Activated T-helper 1 cell treated with anti-CD3 and anti-CD28 coated beads, Interleukin-2, amount 50 U/mL, for 16 hours (primary cell): ENCODE measurements at places on chromosomes 2 and 18.

DNA sequence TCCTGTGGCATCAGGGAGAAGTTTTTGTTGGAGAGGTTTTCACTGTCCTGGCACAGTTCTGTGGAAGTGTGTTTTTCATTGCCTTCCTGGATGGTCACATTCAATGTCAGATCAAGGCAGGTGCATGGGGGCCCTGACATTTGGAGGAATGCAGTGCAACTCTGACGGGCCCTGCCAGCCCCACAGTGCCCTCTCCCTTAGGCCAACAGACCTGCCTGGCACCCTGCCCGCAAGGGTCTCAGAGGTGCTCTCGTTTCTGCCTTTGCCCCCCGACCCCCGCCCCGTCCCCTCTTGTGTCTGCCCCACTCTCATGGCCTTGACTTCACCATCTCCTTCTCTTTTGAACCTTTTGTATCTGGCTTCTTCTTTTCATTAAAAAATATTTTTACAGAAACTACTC is 257.2 kb upstream of the HDAC4 start:
- DNase-seq = no peak

GRCh38 chr2:225468131-225468530 is 68.6 kb downstream of the NYAP2 start:
- no peak for DNase-seq

DNA sequence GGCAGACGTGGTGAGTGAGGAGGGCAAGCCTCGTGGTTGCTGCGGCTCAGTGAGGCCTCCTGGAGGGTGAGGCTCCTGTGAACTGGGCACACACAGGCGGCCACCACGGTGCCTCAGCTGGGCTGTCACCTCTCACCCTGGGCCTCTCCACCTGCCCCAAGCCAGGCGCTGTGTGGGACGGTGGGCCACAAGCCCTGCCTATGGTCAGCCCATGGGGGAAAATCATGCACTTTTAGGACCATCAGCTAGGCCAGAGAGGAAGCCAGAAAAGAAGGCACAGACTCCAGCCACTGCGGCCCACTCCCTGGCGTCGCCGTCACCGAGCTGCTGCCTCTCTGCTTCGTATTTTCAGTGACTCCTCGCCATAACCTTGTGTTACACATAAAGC is 28.5 kb upstream of the HS6ST1 start:
- DNase-seq = no peak

- DNase-seq = no peak
Observed at GRCh38 chr18:23277399-23277798, 142.1 kb downstream of the CABLES1 start.

DNA sequence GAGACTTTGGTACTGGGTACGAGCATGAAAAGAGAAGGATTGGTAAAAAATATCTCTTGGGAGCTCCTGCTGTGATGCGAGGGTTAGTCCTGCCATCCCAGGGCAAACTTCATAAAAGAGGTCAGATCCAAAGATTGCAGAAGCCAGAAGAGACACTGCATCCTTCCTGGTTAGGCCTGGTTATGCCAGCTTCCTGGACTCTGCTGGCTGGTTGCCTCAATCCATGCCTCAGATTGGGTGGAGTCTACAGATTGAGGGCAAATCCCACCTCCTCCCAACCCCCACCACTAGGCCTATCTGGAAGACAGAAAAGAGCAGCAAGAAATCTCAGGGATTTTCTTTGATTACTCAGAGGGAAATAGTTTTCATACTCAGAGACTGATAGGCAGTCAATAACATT is 5.3 kb upstream of the ACADL start:
- no peak for DNase-seq

DNA sequence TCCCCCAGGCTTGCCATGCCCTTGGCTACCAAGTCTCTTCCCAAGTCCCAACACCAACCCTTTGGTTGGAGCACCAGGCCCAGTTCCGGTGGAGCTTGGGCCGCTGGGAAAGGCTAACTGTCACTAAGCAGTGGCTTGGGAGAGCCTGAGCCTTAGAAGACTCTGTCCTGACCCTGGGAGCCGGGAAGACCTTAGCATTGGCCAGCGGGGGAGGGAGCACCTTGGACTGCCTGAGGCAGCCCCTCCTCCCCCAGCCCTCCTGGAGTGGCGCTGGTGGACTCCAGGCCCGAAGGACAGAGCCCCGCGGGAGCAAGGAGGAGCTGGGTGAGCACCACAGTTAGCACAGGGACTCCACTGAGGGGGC is 62.5 kb upstream of the POMC start:
- no peak for DNase-seq

DNA sequence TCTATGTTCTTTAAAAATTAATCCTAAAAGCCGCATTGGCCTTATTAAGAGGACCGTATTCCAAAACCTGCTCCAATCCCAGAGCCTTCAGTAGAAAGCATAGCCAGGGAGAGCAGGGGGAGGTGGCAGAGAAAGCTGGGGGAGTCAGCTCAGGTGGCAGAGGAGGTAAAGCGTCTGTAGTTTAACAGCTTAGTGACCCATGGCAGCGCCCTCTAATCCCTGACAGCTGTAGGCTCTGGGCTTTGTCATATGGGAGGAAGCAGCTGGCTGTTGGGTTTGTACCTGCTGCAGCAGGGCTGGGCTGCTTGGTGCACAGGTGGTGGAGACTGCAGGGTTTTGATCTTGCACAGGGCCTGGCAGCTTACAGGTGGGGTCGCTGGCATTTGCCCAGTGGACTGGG is 50.6 kb downstream of the THNSL2 start:
- no peak for DNase-seq

- no peak for DNase-seq
Observed at GRCh38 chr2:64179582-64180321, 35.5 kb upstream of the PELI1 start.

- DNase-seq = no peak
Observed at GRCh38 chr2:75054296-75054695, 95.9 kb downstream of the POLE4 start.

DNA sequence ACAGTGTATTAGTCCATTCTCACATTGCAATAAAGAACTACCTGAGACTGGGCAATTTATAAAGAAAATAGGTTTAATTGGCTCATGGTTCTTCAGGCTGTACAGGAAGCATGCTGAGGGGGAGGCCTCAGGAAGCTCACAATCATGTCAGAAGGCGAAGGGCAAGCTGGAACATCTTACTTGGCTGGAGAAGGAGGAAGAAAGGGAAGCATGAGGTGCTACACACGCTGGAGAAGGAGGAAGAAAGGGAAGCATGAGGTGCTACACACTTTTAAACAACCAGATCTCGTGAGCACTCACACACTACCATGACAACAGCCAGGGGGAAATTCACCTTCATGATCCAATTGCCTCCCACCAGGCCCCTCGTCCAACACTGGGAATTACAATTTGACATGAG is 95.3 kb upstream of the FAM110C start:
- no peak for DNase-seq

DNA sequence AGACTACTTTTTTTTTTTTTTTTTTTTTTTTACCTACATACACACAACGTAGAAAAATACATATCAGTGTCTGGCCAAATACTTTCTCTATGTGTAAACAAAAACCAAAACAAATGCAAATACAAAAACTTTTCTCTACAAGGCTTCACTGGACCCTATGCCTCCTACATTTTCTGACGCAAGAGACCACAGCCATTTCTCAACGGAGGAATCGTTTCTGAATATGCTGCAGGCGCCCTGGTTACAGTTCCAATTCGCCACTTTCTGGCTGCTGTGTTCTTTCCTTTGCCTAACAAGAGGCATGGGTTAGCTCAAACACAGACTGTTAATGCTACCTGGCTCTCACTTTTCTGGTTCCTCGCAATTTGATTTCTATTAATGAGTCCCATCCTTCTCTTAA is 96.4 kb downstream of the EPB41L3 start:
- DNase-seq = no peak

GRCh38 chr2:37698931-37699481 is 27.6 kb upstream of the CDC42EP3 start:
- DNase-seq = no peak

DNA sequence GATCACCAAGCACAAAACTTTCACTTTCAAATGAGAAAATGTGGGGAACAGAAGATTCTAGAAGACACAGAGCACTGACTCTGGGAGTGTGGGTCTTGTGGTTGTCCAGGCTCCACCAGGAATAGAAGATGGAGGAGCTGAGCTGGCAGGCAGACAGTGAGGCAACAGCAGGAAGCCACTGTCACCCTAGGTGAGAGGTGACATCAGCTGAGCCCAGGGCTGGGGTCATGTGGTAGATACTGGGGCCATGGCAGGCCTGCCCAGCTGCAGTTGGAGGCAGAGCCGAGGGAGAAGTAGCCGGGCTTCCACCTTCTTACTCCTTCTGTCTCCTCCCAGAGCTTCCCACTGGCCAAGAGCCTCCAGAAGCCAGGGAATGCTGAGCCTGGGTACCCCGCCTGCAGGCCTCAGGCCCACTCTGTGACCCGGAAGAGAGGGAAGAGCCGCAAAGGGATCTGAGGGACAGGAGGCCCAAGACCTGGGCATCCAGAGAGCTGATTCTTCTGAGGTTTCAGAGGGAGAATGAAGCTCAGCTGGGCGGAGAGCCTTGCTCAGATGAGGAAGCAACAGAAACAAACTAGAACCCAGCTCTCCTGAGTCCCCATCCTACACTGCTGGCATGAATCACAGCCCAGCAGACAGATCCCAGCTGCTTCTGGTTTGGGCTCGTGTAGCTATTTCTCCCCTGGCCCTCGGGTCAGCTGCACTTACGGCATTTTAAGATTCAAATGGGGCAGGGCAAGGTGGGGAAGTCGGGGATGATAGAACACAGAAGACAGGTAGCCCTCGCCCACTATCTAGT is 39.8 kb upstream of the ASAP2 start:
- no peak for DNase-seq

DNA sequence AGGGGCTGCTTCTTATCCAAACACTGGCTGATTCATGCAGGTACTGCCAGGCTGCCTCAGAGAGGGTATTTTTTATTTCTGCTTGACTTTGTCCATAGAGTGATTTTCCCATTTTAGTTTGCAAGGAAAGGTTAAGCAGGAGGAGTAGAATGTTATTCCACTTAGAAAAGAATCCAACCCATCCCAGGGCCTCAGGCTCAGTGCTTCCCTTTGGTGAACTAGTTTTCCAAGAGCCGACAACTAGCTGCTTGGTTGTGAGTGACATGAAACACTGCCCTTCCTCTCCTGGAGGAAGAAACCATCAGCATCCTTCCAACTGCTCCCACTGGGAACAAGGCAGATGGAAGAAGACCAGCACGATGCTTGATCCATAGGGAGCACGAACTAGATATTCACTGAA is 58.5 kb downstream of the BCL2 start:
- DNase-seq = no peak
